Liver (tissue), 10 donors: ENCODE measurements at places on chromosomes 11 and 22.

DNA sequence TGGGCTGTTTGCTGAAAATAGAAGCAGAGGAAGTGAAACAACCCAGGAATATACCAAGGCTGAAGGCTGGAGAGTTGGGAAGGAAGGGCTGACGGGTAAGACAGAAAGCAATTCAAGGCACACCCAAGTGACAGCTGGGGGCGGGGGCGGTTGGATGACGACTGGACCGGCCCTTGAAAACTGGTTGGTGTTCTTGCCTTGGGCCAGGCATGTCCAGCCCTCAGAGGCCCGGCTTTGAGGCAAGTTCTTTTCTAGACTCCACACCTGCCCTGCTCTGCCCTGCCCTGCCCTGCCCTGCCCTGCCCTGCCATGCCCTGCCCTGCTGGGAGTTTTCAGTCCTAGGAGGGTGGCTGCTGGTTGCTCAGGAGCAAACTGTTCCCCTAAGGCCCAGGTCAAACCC lies 34.2 kb upstream of the CACNG2 start:
- no peak for DNase-seq

DNA sequence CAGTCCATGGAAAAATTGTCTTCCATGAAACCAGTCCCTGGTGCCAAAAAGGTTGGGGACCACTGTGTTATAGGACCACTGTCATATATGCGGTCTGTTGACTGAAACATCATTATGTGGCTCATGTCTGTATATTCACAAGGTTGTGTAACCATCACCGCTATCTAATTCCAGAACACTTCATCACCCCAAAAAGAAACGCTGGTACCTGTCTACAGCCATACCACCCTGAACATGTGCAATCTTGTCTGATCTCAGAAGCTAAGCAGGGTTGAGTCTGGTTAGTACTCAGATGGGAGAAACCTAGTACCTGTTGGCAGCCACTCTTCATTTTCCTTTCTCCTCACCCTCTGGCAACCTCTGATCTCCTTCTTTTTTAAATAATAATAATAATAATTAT lies 12.9 kb upstream of the PIK3IP1 start:
- no peak for DNase-seq

DNA sequence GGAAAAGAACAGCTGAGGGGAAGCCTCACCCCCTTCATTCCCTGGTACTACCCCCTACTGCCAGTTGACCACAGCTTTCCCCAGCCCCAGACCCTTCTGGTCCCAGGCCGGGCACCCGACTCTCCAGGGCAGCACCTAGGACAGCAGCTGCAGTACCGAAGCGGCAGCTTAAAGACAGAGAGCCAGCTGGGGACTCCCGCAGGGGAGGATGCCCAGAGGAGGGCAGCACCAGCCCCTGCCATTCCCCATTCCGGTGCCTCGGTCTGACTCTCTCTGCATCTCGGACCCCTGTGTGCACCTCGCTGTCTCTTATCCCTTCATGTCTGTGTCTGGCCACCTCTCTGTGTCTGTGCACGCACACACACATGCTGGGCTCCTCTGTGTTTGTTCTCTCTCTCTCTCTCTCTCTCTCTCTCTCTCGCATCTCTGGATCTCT lies 9.4 kb downstream of the IGSF9B start:
- no peak for DNase-seq

- no peak for DNase-seq
Observed at GRCh38 chr22:36765943-36766450, 9.9 kb downstream of the IFT27 start.

DNA sequence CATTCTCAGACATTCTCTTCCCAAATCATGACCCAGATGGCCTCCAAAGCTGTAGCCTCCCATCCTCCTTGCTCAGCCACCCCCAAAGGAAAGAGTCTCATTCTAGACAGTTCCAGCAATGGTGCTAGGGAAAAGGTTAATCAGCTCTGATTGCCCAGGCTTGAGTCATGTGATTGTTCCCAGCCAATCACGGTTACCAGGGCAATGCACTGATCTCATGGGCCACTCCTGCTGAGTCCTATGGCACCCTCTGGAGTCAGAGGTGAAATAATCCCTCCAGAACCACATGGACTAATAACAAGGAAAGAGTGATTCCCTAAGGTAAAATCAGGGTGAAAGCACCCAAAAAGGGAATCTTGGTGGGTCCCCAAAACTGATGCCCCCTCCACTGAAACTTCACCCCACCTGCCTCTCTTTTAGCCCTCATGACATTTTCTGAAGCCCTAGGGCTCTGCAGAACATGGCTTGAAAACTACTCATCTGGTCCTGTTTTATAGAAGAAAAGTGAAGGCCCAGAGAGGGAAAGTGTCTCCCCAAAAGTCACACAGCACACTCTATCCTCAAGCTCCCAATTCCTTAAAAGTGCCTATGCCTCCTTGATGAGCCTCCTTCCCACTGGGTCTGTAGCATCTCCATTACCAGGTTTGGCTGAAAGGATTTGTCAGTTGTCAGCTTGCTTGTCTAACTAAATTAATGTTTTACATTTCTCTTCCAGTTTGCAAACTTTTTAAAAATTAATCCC lies 203.7 kb downstream of the MN1 start:
- no peak for DNase-seq

DNA sequence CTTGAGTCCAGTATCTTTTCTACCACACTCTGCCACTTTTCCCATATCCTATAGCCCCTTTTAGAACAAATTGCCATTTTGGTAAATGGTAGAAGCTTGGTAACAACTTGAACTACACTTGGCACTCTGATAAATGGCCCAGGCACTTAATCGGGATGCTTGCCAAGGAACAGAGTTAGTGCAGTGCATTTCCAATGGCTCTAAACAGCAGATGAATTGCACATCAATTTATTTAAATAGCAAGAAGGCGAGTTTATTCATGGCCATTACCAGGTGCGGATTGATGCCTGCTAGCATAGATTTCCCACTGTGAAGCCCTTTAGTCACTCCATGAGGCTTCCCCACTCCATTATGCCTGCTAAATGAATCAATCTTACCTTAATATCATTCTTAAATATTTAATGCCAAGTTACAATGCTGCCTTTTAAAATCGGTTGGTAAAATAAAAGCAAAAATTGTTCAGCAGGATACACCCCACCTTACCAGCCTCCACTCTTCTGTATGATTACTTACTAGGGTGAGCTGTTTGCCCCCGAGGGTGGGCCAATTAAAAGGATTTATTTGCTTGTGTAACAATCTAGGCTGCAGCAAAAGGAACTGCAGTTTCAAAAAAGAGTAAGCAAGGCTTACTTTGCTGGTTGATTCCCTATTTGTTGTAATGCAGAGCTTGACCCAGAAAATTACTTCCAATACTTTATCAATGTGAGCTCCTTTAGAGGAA lies 136.0 kb upstream of the ARHGAP42 start:
- no peak for DNase-seq

- DNase-seq: no peak
Observed at GRCh38 chr11:90192869-90193582, 29.8 kb downstream of the CHORDC1 start.

GRCh38 chr22:40348025-40348658 lies 1.8 kb downstream of the ADSL start:
- peak; percentile 50 for DNase-seq

- DNase-seq: no peak
Observed at GRCh38 chr22:19891317-19892256, 36.9 kb upstream of the GNB1L start.

GRCh38 chr11:6084587-6084986 lies 22.9 kb upstream of the OR56B4 start:
- no peak for DNase-seq

- DNase-seq: no peak
Observed at GRCh38 chr22:42365942-42366695, 66.1 kb downstream of the NFAM1 start.

DNA sequence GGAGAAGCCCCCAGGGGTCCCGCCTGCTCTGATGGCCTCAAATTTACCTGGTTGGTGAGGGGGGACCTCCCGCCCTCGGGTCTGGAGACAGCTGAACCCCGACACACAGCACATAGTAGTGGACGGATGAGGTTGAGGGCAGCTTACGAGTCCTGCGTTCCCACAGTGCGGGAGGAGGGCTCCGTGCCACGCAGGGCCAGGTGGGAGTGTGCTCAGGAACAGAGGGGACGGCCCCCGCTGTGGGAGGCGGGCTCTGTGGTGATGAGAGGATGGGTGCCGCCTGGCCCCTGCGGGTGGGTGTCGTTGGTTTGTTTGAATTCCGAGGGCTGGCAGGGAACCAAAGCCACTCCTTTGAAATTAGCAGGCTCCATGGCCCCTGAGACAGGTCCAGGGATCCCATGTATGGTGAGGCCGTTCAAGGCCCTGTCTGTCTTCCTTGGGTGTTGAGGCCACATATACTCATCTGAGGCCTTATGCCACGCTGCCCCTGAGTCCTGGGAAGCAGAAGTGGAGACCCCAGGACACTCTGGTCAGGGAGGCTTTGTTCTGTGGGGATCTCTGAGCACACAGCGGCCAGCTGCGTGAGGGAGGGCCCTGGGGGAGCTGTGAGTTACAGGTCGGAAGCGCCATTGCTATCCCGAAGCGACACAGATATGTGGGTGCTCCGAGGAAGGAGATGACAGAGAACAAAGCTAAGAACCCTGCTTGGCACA lies 21.9 kb downstream of the NADSYN1 start:
- no peak for DNase-seq

DNA sequence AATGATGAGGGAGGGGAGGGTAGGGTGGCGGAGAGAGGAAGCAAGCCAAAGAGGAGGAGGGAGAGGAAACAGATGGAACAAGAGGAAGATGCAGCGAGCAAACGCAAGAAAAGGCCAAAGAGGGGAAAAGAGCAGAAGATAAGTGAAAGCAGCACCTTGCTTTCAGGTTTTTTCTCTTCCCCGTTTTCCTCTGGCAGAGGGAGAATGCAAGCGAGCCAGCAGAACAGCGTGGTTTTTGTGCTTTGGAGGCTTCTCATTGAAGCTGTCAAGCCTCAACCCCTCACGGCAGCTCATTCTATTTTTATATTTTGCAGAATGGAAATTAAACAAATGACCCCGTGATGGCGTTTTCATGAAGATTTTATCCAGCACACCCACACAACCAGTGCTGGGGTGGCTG lies 67.1 kb upstream of the GRAMD1B start:
- DNase-seq: no peak

GRCh38 chr22:38285018-38285417 lies 12.2 kb upstream of the TMEM184B start:
- DNase-seq: no peak

DNA sequence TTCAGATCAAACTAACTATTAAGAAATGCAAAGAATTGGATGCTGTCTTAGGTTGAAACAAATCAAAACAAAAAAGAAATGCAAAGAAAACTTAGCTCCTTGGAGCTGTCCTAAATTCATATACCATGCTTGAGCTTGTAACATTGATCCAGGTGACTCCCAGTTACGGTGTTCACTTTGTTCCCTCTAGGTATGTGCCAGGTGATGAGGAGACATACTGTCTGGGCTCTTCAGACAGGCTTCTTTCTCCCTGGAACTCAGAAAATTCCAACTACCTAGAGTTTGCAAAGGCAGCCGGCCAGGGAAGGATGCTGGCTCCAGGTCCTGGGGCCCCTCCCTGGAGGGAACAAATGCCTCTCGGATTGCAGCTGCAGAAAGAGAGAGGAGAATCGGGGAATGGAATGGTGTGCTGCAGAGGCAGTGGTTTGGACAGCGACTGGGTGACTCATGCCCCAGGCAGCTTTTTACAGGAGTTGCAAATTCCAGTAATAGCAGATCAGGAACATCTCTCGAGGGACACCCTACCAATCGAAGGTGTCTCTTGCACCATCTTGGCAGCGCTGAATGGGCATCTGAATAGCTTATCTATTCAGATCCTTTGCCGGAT lies 12.3 kb upstream of the ASPHD2 start:
- DNase-seq: no peak

- DNase-seq: no peak
Observed at GRCh38 chr22:40654522-40655167, 18.1 kb upstream of the MRTFA start.

GRCh38 chr11:77223797-77224196 lies 77.7 kb downstream of the GDPD4 start:
- DNase-seq: no peak

- DNase-seq: no peak
Observed at GRCh38 chr11:74019860-74020259, 11.0 kb upstream of the UCP3 start.

- DNase-seq: no peak
Observed at GRCh38 chr11:46666516-46666915, 33.9 kb downstream of the ARHGAP1 start.

DNA sequence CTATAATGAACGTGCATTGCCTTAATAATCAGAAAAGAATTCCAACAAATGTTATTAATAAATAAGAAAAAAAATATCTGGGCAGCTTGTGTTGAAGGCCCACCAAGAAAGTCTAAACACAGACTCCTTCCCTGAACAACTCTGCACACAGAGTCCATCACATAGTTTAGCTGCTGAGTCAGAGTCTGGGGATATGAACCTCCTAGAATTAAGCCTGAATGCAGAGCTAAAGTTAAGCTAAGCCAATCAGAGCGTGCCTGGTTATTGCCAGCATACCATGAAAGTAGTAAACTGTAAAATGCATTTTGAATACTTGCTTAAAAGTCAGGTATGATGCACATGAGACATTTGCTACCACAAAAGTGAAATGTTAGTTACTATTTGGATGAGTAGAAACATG lies 25.6 kb upstream of the TENM4 start:
- DNase-seq: no peak

GRCh38 chr22:19766511-19767426 lies 6.2 kb downstream of the TBX1 start:
- no peak for DNase-seq

DNA sequence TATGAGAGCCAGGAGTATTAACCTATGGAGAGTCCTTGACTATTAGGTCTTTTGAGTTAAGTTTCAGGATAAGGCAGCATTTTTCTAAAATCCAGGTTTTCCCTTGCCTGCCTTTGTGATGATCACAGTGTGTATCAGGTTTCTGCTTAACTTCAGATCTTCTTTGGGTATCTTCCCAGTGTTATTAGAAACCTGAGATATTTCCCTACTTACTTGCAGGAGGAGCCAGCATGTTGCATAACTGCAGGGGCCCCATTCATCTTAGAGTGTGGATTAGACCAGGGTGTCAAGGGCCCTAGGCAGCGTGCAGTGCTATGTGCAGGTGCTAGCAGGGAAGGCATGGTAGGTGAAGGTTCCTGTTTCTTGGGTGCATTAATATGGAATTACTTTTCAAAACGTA lies 69.5 kb downstream of the ZNRF3 start:
- no peak for DNase-seq

DNA sequence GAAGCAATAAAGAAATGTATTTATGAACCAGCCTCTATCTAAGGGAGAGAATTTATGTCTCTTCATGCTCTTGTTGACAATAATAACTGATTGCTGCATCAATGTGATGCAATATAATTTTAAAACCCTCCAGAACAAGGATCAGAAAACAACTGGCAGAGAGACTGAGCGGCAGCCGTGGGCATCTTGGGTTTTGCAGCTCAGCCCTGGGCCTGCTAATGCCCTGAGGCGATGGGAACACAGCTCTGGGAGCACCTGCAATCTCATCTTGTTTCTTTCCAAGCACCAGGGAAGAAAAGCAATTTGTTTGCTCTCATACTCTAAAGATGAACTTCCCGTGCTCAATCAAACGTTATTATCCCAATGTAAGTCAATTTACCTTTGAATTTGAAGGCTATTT lies 245.7 kb downstream of the ST3GAL4 start:
- DNase-seq: no peak

DNA sequence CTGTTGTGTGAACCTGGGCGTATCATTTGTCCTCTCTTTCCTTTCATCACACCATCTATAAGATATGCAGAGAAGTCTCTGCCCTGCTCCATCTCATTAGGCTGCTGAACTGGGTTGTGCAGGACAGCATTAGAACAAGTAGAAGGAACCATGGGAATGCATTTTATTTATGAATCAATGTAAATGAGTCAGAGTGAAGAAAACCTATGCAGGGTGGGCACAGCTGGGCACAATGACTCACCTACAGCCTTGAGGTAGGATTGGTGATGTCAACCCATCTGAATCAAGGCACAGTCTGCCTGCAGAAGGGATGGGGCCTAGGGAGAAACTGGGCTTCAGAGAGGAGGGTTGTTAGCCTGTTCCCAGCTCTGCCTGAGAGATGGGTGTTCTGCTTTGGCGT lies 123.4 kb downstream of the CSNK2A3 start:
- DNase-seq: no peak
